Activated T-helper 1 cell treated with anti-CD3 and anti-CD28 coated beads, Interleukin-12 subunit alpha, Interleukin-12 subunit beta, Interleukin-2, Interleukin-4 antibody, amounts not matched to agents 30 ng/mL and 10 ng/mL and 1 ng/mL, durations not matched to agents 14 hours and 24 hours and 36 hours (primary cell): ENCODE measurements at places on chromosomes 4 and X. TPM values are rescaled to one million over a fixed set of nuclear protein-coding genes. Genes with fewer than 3 reads are reported as not detected.

Gene ASMTL
- total RNA-seq, result 45.4 and 48.0 TPM in 2 replicates

DNA sequence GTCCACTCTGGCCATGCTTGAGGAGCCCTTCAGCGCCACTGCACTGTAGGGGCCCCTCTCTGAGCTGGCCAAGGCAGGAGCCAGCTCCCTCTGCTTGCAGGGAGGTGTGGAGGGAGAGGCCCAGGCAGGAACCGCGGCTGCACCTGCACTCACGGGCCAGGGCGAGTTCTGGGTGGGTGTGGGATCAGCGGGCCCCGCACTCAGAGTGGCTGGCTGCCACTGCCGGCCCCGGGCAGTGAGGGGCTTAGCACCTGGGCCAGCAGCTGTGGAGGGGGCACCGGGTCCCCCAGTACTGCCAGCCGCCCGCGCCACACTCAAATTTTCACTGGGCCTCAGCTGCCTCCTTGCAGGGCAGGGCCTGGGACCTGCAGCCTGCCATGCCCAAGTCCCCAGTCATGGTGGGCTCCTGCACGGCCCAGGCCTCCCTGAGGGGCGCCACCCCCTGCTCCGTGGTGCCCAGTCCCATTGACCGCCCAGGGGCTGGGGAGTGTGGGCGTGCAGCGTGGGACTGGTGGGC is 347.2 kb upstream of the SPOCK3 start:
- no peak for DNase-seq

Gene SOWAHD
- 0.21 and 0.34 TPM in 2 replicates for total RNA-seq

DNA sequence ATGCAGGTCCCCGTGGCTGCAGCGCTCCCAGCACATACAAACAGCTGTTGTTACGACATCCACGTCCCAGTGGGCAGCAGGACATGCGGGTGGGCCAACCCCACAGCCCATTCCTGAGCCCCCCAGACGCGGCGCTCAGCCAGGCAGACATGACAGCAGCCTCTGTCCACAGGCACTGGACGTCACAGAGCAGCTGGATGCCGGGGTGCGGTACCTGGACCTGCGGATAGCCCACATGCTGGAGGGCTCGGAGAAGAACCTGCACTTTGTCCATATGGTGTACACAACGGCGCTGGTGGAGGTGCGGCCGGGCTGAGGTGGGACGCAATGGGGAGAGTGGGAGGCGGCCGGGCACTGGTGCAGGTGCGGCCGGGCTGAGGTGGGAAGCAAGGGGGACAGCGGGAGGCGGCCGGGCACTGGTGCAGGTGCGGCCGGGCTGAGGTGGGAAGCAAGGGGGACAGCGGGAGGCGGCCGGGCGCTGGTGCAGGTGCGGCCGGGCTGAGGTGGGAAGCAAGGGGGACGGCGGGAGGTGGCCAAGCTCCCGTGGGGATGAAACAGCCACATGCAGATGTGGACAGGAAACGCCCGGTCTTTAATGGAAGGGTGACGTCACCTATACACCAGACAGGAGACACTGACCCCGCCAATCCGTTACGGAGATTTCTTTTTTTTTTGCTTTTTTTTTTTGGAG is 9.4 kb downstream of the PLCXD1 start:
- DNase-seq, result no peak

- DNase-seq, result peak; percentile 10
Measured at GRCh38 chrX:16786791-16787735, 797 bp downstream of the TXLNG start.

DNA sequence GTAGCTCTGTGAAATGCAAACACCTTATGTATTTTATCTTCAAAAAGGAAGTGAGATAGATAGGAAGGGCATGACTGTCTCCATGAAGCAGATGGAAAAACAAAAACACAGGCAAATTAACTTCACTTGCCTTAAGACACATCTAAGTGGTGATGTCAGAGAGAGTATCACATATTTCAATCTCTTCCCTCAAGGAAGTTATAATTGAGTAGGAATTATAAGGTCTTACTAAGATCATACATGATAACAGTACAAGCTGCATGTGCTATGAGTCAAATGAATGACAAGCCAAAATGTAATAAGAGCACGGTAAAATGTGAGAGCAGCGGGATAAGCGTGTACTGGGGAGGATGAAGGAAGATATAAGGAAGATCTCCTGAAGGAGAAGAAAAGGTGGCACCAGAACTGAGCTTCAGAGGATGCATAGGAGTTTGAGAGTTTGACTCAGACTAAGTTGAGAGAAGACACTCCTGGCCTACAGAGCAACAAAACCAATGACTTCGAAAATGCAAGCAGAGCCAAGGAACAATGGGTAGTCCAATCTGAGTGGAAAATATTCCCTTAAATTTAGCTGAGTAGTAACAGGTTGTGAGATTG is 43.3 kb upstream of the GALNT7 start:
- DNase-seq, result no peak

DNA sequence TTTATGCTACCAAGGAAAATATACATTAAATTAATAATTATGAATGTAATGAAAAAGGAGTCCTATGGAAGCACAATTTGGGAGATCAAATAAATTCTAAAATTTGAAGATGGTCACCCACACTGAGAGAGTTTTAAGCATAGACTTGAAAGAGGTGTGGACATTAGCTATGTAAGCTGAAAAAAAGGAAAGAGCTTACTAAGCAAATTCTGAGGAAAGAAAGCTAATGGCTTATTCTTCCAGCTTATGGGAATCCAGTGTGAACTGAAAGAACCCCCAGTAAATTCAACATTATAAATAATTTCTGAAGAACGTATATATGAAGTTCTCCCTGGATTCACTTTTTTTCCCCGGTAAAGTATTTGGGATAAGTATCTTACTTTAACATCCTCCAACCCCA is 78.2 kb upstream of the GUCY1A1 start:
- no peak for DNase-seq

Gene DIAPH2
- 10.8 and 11.6 TPM in 2 replicates for total RNA-seq

Gene PLP1
- total RNA-seq, result not detected in 2 replicates

Gene BGN
- total RNA-seq, result not detected in 2 replicates

Gene CDS1
- total RNA-seq, result not detected in 2 replicates

Gene PHOX2B
- total RNA-seq, result not detected in 2 replicates

DNA sequence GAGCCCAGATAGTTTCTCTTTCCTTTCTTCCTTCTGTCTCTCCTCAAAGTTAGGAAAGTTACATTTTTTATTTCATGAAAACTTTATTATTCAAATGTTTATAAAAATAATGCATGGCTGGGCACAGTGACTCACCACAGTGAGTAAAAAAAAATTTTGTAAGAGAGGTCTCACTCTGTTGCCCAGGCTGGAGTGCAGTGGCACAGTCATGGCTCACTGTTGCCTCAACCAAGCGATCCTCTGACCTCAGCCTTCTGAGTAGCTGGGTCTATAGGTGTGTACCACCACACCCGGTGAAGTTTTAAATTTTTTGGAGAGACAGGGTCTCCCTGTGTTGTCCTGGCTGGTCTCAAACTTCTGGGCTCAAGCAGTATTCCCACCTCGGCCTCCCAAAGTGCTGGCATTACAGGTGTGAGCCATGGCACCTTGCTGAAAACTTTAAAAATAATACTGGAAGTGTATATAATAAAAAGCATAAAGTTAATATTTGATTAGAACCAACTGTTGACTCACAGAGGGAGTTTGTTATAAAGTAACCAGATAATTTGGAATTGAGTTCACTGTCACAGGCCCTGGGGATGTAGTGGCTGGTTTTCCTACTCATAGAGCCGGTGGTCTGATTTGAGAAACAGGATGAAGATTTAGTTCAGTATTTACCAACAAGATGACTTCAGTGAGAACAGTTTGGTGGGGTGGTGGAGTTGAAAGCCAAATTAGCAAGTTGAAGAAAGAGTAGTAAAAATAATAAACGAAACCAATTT is 18.0 kb downstream of the CMC4 start:
- no peak for DNase-seq
